Activated T-cell treated with anti-CD3 and anti-CD28 coated beads for 24 hours (primary cell): ENCODE measurements at places on chromosomes 2 and 18.

DNA sequence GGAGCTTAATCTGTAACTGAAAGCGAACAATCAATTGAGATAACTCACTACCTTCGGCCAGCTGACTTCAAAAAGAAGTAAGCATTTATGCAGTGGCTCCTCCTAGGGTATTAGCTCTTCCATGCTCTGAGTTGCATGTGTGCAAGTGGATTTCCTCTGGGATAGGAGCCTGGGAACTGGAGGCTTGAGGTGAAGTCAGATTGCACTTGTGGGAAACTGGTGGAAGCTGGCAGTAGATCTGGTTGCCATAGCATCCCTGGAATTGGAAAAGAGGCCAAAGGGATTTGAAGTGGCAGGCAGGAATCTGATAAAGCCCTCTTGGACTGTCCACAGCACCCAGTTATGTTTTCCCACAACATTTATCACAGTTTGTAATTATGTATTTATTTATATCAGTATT lies 50.6 kb upstream of the FMNL2 start:
- DNase-seq = no peak

DNA sequence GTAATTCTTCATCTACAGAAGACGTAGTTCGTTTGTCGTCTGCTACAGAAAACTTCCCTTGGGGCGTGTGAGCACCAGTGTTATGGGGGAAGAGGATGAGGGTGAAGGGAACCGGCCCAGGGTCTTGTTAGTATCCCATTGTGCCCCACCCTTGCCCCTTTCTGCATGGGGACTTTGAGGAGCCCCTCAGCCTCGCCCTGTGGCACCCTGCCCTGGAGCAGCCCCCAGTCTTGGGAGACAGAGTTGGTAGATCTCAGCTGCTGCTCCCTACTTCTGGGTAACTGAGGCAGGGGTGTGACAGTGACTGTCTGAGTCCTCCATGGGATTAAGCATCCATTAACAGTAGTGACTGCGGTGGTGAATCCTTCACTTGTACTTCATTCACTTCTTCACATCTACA lies 50.1 kb downstream of the RNF144A start:
- DNase-seq = no peak

DNA sequence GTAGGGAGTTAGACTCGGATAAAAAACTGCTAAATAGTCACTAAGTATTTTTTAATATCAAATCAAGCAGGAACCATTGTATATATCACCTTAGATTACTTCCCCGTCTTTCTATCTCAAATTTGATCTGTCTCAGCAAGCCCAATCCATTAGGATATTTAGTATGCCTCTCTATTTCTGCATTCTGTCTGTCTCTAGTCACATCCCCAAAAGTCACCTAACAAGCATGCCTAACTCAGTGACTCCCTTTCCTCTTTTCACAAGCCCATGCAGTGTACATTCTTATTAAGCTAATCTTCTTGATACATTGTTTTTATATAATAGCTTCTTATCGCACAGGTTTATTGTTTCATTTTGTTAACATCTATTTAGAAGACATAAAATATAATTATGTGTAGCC lies 57.8 kb downstream of the PDE1A start:
- no peak for DNase-seq

DNA sequence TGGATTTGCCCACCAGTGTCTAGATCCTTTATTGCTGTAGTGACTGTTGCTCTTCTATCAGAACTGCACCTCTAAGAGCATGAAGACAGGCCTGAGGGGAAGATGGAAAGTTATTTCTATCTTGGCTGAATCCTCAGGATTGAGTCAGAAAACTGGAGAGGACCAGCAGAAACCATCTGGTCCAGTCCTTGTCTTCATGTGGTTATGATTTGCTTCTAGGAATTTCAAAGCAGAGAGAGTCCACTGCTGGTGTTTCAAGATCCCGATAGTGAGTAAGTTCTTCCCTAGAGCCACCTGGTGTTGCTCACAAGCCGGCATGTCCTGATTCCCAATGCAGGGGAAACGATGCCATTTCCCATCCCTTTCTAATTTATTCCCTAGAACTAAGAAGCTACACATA lies 84.2 kb downstream of the NCKAP5 start:
- no peak for DNase-seq

DNA sequence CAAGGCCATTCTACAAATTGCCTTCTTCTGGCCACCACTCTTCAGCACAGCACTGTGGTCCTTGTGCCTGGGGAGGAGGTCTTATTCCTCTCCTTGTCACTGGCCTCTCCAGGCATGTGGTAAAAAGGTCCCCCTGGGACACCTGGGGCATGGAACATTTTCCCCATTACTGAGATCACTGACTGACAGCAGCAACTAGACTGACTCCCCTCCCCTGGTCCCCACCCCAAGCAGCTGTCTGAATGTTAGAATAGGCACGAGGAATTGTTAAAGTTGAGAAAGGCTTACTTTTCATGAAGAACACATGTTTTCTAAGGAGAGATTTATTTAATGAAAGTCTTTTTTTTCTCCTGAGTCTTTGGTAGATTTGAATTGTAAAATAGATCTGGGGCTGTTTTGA lies 39.5 kb upstream of the RTN4 start:
- no peak for DNase-seq

GRCh38 chr18:32906506-32907310 lies 133.9 kb upstream of the KLHL14 start:
- no peak for DNase-seq
